ENCODE measurements at places on chromosomes 3 and 15. TPM values are rescaled to one million over a fixed set of nuclear protein-coding genes. Genes with fewer than 3 reads are reported as not detected.

The HTD2 gene
- total RNA-seq, result 7.1 TPM

DNA sequence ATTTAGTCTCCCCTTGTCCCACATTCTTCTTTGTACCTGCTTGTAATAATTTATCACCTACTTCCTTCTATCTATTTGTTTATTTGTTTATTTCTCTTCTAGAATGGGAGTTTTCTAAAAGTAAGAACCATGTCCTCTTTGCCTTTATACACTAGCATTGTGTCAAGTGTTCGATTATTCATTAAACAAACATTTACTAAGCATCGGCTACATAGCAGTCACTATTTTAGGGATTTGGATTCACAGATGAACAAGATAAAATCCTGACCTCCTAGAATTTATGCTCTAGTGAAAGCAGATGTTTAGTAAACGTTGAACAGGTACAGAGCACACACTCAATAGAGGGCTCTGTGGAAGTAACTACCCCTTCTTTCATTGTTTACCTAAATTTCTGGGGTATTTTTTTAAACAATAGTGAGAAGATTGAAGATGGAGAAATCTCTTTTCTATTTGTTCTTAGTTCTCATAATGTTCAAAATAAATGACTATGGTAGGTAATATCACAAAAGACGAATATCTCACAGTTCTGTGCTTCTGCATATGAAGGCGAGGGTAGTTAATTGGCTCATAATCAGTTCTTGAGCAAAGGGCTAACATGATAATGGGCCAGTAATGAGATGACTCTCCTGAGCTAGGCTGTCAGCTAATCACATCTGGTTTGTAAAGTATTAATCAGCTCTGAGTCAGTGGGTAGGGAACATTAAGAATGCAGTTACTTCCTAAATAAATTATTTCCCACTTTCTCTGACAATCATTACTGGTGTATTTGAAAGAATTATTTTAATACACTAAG, 111.9 kb downstream of the SLC9A9 start:
- no peaks in the 10 kb centered on the region for H3K27me3 ChIP-seq
- H3K4me3 ChIP-seq, result no peak overlapping the region
- no peaks in the 10 kb centered on the region for H3K4me1 ChIP-seq

DNA sequence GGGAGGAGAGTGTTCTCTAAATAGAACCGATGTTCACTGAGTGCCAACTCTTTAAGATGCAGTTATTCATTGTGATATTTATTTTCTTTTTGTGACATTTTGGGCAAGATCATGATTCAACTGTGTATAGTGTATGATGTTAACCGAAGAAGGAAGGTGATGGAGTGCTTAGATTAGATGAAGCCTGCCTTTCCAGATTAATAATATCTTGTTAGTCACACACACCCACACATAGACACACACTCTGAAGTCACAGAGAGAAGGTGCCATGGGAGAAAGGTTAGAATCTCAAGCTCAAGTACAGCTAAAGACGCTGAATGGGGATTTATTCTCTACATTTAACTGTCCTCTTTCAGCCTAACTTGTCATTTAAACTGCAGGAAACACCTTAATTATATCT, 77.0 kb downstream of the SLC9A9 start:
- no peak overlapping the region for H3K27ac ChIP-seq
- no peak for DNase-seq
- no peak overlapping the region for H3K4me3 ChIP-seq
- no peaks in the 10 kb centered on the region for H3K27me3 ChIP-seq

- no peak overlapping the region for H3K4me3 ChIP-seq
- H3K27ac ChIP-seq, result no peak overlapping the region
- no peaks in the 10 kb centered on the region for H3K36me3 ChIP-seq
- no peaks in the 10 kb centered on the region for H3K4me1 ChIP-seq
- DNase-seq, result no peak
These were observed 449.9 kb upstream of the NAALADL2 start for GRCh38 chr3:174409086-174409743.

The HIGD1A gene
- 73.9 TPM for total RNA-seq

Data from GM12878 (cell line).